ENCODE measurements at places on chromosomes 5 and 9.

DNA sequence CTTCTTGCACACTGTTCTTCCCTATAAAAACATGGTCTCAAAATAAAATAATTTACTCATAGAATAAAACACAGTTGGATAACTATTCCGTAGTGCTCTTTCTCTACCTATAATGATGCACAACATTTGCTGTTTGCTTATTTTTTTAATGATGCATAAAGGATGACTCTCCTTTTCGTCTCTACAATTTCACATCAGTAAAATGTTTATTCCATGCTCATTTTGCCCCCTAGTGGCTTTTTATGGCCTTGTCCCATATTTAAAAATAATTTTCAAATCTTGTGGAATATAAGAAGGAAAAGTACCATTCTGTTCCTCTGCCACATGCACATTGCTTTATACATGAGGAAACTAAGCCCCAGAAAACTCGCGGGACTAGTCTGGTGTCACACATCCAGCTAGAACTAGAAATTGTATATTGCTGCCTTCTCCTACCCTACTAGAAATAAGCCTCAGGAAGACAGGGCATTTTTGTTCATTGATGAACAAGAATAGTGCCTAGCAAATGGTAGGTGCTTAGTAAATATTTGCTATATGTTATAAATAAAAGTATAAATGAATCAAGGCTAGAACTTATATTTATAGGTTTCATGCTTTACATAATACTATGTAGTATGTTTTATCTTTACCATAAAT is 12.7 kb downstream of the KCTD16 start:
- peak; percentile 32 for DNase-seq

DNA sequence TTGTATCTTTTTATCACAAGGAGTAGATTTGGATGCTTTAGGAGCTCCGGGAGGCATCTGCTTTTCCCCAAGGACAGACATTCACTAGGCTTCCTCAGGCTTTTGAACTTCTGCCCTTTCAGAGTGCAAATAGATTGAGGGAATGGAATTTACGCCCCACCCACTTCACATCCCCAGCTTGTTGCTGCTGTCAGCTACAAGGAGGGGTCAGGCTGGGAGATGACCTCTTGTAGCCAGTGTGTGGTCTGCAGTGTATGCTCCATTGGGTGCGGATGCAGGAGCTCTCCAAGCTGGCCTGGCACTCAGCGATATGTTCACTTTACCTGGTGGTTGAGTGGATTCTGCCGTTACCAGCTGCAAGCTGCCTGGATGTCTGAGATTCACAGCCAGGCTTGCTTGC is 6.4 kb downstream of the TNFSF15 start:
- no peak for DNase-seq

- no peak for DNase-seq
Measured at GRCh38 chr5:28388428-28388827, 1350.0 kb upstream of the CDH9 start.

GRCh38 chr5:94693043-94693822 is 74.8 kb downstream of the SLF1 start:
- no peak for DNase-seq

DNA sequence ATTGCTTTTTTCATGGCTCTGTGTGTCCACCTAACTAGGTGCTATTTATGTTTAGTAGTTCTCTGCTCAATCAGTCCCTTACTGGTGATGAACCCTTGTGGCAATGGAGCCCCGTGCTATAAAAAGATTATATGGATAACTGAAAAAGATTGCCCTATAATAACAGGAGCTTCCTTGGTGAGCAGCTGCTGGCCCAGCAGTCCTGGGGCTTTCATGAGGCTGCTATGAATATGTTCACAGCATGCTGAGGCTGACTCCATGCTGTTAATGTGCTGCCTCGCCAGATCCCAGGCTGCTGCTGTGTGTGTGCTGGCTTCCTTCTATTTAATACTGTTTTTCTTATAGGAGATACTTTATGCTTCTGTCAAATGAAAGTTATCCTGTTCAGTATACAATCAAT is 357.5 kb downstream of the TAF11L14 start:
- no peak for DNase-seq

- peak; percentile 54 for DNase-seq
Measured at GRCh38 chr9:278651-279050, 64.0 kb downstream of the DOCK8 start.

DNA sequence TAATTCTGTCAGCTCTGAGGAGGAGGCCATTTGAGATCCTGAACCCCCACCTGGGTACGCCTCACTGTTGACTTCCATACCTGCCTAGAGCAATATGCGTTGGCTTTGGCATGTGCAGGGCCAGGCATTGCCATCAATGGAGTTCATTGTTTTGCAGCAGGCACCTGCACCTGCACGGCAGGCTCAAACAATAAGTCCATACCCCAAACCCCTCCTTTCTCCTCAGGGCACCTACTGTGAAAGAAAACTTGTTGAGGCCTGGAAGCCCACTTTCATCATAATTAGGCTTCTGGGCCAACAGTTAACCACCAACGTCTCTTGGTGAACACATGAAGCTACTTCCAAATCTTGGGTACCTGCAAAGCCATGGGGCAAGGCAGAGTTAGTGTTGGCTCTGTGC is 238.7 kb downstream of the NFIB start:
- DNase-seq = no peak

GRCh38 chr9:29211003-29211579 is 1637.8 kb upstream of the C9orf72 start:
- no peak for DNase-seq

DNA sequence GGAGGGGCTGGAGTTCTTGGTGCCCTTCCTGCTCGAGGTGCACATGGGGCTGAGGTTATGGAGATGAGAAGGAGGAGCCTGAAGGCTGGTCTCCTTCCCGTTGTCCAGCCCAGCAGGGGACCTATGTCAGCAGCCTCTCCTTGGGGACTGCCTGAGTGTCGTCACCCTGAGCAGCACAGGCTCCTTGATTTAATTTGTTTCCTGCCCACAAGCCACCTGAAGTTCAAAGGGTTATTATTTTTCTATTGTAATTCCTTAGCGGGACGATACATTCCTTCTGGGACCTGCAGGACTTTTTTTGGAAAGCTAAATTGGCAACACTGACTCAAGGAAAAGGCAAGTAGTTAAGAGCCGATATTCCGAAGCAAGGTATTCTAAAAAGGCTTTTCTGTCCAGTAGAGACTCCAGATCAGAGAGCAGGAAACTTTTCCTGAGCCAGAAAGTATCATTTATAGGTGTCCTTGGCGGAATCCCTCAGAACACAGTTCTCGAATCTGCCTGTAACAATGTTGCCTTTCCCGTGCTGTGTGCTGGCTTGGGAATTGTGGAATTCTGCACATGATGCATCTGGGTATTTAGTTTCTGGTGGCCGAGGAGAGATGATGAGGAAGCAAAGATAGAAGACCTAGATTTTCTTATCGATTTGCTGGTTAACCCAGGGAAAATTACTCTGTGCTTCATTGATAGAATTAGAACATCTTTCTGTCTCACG is 55.4 kb downstream of the ARHGAP26 start:
- no peak for DNase-seq

GRCh38 chr5:157543825-157544622 is 31.6 kb downstream of the ADAM19 start:
- no peak for DNase-seq

DNA sequence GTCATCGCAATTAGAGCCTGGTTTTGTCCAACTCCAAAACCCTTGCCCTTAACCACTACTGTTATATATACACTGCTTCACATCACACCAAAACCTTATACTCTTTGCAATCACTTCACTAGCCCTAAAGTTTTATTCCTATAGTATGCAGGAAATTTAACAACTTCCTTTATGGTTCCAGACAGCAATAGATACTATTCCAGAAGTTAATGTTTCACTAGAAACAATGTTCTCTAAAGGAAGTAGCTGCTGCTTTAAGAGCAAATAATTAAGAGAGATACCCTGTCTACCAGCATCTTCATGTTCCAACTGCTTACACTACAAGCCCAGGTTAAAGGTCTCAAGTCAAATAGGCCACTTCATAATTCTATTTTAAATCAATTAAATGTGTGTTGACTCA is 22.0 kb downstream of the FREM1 start:
- DNase-seq = no peak

GRCh38 chr5:88746438-88746882 is 136.5 kb downstream of the MEF2C start:
- DNase-seq = no peak

DNA sequence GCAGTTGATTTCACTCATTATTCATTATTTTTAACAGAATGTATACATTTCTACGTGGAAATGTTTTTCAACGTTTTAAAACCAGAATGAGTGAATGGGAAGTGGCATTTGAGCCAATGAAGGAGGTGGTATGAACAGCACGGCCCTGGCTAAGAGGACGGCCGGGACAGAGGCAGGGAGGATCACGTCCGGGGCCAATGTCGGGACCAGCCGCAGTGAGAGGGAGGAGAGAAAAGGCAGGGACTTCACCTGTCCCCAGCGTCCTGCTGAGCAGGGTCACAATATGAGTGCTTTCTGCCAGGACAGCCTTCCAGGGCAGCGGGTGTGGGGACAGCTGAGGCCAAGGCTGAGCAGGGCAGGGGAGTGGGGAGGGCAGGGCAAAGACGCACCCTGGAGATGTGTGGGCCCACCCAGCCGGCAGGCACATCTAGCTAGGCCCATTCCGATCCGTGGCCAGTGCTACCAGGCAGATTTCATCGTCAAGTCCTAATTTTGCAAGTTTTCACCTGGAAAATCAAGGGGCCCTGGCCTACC is 148.0 kb upstream of the PHYKPL start:
- DNase-seq = no peak

- DNase-seq = no peak
Measured at GRCh38 chr5:94776167-94776566, 157.7 kb downstream of the SLF1 start.

DNA sequence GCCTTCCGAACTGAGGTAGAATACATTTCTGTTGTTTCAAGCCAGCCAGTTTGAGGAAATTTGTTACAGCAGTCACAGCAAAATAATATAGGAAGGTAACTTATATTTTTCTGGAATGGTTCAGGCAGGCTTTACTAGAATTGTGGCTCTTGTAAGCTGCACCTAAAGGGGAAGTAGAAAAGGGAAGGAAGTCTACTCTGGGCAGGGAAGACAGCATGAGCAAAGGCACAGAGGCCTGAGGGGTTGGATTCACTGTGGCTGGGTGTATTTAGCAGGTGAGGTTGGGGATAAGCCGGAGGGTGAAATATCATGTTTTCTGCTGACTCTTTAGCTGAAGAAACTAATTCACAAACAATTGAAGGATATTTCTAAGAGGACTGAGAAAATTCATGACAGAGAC is 183.5 kb downstream of the GAS1 start:
- DNase-seq = no peak

DNA sequence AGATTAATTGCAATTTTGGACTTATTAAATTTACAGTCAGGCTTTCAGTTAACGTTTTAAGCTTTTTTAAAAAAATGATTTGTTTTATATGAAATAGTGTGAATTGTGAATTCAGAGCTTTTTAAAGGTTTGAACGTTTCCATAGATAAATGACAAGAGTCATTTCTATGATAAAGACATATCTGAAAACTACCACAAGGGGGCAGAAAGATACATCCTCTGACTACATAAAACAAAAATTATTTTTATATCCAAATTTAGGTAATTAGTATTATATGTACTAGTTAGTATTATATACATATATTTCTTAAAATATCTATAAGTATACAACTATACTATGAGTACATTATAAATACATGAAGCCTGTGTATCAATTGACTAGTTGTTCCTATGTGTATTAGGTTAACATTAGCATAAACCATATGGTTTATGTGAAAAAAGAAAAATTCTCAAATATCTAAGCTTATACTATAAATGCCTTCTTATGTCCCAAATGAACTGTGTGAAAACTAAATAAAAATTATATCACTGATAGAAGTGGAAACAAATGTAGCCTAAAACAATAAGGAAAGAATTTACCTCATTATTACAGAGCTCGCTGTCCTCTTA is 155.2 kb downstream of the MEF2C start:
- DNase-seq = no peak

DNA sequence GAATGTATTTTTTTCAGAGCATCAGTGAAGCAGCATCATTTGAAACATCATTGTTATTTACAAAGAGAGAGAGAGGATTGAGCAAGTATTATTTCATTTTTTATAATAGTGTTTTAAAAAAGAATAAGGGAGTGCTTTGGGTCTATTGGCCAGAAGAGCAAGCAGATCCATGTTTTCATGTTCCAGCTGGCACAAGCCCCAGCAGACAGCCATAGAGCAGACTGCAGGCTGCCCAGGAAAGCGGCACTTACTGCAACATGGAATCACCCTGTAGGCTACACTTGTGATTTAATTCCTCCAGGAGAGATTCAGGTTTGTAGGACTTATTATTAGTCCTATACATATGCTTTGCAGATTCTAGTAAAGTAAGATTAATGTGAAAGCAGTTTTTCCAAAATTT is 407.0 kb upstream of the GRAMD2B start:
- no peak for DNase-seq

Data from CD4-positive, alpha-beta T cell treated with Interleukin-6 for 4 hours (primary cell).